Epithelial cell of proximal tubule (primary cell): ENCODE measurements at places on chromosomes 11 and 22. TPM values are rescaled to one million over a fixed set of nuclear protein-coding genes. Genes with fewer than 3 reads are reported as not detected.

The OR52A1 gene
- not detected in 2 replicates for total RNA-seq

The SERPIND1 gene
- not detected in 2 replicates for total RNA-seq

The OR51B2 gene
- total RNA-seq: not detected in 2 replicates

The RCOR2 gene
- 3.1 and 4.8 TPM in 2 replicates for total RNA-seq

The OR10D3 gene
- total RNA-seq: not detected in 2 replicates

The CNTF gene
- total RNA-seq: 0.29 and 1.2 TPM in 2 replicates

The OR4D5 gene
- not detected in 2 replicates for total RNA-seq

The WNT11 gene
- not detected in 2 replicates for total RNA-seq

The TTC17 gene
- 24.5 and 32.6 TPM in 2 replicates for total RNA-seq

The MB gene
- total RNA-seq: not detected in 2 replicates

The CCDC116 gene
- total RNA-seq: 0.17 and 0.29 TPM in 2 replicates

- no peak for DNase-seq
These were observed 32.3 kb downstream of the WEE1 start for GRCh38 chr11:9605742-9606141.

DNA sequence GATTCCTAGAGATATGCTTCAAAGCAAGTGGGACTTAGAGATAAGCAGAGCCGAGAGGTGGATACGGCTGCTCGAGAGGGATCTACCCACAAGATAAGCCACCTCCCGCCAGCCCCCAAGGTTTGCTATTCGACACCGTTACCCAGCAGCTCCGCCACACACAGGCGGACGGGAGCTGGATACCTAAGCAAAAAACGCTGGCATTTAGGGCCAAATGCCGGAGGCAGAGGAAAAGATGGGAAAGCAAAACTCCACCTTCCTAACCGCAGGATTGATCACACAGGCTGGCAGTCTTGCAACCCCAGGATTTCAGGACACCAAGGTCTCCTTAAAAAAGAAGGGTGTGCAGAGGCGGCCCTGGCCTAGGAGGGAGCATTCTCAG, 709 bp downstream of the FTH1 start:
- DNase-seq: no peak

GRCh38 chr11:71197096-71197495, 55.3 kb downstream of the SHANK2 start:
- DNase-seq: peak; percentile 68

- no peak for DNase-seq
These were observed 25.3 kb upstream of the CBX7 start for GRCh38 chr22:39177791-39178190.

GRCh38 chr11:46846510-46846830, 390 bp upstream of the CKAP5 start:
- DNase-seq: no peak

DNA sequence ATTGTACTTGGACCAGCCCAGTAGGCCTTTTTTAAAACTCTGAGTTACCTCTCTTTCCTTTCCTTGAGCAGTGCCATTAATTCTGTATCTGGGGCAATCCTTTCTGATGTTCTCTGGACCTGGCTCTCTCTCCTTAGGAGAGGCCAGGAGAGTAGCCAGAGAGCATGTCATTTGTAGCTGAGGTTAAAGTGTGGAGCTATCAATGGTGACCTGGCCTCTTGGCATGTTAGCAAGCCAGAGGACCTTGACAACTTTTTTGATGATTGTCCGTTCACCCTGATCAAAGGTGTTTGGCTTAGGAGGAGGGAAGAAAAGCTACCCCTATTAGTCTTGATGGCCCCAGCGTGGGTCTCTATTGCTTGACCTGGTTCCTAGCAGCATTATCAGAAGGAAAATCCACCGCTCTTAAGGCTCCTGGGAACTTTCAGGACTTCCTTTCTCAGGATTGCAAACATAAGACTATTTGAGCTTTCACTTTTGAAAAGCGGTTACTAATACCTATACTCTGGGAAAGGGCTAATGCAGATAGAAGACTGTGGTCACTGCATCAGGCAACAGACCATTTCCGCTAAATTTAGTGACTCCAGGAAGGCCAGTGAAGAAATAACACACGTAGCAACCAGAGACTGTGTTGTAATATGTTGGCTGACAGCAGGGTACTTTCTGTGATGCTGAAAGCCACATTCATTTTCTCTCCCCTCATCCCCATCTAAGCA, 18.2 kb downstream of the LIMK2 start:
- DNase-seq: no peak

- DNase-seq: no peak
These were observed 44.9 kb downstream of the PACSIN2 start for GRCh38 chr22:42970029-42970428.

DNA sequence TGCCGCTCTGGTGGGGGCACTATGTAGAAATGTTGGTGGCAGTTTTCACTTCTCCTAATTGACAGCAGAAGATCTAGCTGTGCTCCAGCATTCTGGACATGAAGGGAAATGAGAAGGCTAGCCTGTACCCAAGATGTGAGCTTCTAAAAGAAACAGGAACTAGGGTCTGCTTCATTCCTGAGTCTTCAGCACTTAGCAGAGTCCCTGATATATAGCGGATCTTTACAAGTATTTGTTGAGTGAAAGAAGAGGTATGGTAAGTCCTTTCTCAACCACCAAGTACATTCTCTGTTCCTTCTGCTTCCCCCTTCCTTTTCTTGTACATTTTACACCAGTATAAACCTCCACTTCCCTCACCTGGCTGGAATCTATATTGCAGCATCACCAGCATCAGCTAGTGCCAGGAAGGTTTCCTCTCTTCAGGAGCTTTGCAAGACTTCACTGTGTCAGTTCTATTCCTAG, 408.3 kb upstream of the CADM1 start:
- DNase-seq: no peak

GRCh38 chr11:91104237-91104636, 881.4 kb upstream of the CHORDC1 start:
- DNase-seq: no peak

DNA sequence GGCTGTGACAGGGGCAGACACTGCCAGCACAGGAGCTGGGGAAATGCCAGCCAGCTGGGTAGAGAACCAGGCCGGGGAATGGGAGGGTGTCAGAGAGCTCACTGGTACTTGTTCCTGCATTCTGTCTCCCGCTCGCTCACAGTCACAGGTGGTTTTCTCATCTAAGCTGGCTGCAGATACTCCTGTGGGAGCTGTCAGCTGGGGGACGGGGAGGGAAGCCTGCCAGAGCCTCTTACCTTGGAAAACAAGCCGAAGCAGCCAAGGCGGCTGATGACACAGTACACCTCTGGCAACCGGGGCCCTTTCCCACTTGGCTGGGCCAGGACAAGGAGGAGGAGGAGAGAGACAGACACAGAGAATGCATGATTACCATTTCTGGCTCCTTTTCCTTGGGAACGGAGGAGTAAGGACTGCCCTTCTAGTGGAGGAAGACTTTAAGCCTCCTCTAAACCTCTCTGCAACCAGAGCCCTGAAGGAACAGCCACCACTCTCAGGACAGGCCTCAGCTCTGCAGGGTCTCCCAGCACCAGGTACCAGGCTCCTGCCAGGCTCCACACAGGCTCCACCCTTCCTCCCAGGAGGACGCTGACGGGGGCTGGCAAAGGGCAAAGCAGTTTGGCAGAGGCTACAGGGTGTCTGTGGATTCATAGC, 25.1 kb downstream of the RPL27A start:
- DNase-seq: no peak

- no peak for DNase-seq
These were observed 5.7 kb upstream of the MMP20 start for GRCh38 chr11:102630598-102631448.

DNA sequence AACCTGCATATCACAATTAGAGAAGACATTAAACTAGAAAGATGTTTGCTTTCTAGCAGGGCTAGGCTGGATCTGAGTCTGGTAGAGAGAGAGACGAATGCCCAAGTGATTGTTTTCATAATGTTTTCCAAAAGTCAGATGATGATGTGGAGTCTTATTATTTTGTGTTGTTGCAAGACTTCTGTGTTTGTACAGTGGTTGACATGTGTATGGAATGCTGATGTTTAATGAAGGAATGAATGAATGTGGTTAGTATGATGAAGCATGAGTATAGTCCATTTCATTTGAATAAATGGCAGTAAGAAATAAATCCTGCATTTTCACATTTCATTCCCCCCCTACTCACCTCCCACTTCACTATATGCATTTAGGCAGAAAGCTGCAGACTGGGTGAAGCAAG, 69.6 kb downstream of the PPP2R1B start:
- DNase-seq: no peak

DNA sequence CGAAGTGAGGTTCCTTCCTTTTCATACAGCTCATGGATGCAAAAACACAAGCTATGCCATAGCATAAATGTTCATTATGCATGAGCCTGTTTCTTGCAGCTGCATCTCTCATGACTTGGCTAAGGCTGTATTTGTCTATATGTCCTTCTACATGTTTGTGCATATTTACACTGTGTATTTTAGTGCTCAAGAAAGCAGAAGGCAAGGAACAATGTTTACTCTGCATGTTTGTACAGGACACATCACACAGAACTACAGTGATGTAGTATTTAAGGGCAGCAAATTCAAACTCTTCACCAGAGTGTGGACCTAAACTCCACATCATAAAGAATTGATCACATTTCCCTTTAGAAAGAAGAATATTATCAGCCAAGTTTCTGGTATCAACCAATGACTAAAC, 170.3 kb downstream of the CADM1 start:
- DNase-seq: no peak

- DNase-seq: no peak
These were observed 149.7 kb downstream of the LDLRAD3 start for GRCh38 chr11:36093548-36093947.

GRCh38 chr22:33569559-33569958, 350.7 kb downstream of the LARGE1 start:
- no peak for DNase-seq

DNA sequence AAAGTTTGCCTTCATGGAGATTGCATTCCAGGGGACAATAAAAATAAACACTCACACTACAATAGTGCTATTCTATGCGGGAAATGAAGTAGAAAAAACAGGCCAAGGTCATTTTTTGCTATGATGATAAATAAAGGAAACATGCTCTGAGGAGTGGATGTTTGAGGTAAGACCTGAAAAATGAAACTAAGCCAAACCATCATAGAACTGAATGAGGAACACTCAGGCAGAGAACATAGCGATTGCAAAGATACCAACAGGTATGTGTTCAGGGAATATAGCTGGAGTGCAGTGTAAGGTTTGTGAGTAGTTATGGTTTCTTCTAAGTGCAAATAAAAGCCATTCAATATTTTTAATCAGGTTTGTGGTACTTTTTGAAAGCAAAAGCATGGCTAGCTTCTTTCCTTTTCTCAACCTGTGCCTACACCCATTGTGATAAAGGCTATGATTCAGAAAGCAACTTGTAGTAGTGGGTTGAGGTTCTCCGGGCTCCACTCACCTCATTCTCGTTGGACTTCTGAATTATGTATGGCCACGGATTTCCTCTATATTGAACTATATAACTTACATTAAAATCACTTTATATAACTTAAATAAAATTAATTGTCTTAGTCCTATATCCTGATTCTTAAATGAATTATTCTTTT, 278.2 kb upstream of the CHORDC1 start:
- no peak for DNase-seq

DNA sequence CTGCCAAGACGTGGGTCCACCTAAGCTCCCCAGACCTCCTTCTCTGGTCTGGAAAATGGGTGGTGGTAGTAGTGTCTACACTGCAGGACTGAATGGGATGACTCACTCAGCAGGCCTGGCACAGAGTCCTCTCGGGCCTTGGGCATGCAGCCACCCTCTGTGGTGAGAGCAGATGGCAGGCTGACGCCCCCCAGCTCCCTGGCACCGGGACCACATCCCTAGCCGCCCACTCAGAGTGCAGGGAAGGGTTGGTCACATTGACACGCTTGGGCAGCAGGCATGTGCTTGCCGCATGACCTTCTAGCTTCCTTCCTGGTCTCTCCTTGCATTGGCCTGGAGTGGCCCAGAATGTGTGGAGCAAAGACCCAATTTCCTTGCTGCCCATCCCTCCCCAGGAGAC, 30.7 kb upstream of the PRODH start:
- DNase-seq: no peak

DNA sequence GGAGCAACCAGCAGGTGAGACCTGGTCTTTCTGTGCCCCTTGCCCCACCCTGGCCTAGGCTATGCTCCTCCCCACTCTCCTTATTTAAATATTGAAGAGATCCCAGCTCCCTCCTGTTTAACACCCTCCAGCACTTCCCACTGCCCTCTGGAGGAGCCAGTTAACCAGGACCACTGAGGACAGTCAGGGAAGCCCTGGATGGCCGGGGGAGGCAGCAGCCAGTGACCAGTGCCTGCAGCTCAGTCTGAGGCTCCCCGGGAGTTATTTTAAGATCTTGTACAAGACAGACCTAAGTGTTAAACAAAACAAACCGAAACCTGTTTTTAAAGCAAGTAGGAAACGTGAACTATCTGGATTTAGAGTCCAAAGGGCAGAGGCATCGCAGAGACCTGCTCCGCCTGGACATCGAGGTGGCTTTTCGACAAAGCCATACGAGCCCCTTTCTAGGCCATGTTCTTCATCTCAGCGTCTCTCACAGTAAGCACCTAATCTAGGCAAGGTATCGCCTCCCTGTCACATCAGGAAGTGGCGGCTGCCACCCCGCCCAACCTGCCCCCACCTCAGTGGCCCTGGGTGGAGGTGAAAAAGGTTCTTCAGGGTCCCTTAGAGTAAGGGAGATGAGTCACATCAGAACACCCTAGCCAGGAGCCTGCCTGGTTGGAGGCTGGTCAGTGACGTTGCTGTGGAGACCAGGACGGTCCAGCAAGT, 35.2 kb downstream of the TRMU start:
- no peak for DNase-seq

GRCh38 chr11:117221775-117222517, 9.9 kb downstream of the PCSK7 start:
- no peak for DNase-seq

- no peak for DNase-seq
These were observed 65.2 kb upstream of the FSHB start for GRCh38 chr11:30165652-30166051.

DNA sequence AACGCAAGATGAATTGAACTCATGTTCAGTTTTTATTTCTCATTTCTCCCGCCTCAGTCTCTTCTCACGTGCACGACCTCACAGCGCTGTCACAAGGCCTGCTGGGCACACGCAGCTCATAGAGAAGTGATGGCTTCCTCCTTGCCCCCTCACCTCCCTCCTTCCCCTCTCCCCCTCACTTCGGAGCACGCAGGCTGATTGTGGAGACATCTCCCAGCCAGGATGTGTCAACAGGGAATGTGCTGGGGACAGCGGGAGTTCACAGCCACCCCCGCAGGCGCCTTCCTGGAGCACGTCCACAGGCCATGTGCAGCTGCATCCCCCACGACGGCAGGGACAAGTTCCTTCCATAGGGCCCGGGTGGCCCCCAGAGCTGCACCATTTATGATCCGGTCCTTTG, 29.1 kb upstream of the KRTAP5-6 start:
- no peak for DNase-seq

DNA sequence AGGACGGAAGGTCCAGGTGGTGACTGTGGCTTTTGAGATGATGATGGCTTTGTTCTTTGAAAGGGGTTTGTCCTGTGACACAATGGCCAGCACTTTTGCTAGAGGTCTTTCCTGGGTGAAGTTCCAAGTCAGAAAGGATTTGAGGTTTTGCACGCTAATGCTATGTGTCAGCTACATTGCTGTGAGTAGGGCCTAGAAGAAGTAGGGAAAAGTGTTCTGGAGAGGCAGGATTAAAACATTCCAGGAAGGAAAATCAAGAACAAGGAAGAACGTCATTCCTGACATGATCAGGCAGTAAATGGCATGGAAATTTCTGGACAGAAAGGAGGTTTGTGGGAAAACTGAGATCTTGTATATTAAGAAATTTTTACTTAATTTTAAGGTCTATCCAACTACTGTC, 290.7 kb downstream of the NTM start:
- DNase-seq: no peak
